Mammary epithelial cell (primary cell): ENCODE measurements at places on chromosomes 3 and 15. TPM values are rescaled to one million over a fixed set of nuclear protein-coding genes. Genes with fewer than 3 reads are reported as not detected.

STX19 gene
- total RNA-seq = not detected

CCDC71 gene
- total RNA-seq = 22.3 TPM

GOLGA6D gene
- total RNA-seq = not detected

CLSTN2 gene
- total RNA-seq = 0.16 TPM in 2 replicates

FAM174B gene
- 0.87 TPM in 1 of 2 replicates, not detected in the other for total RNA-seq
